Ascending aorta (tissue), 2 donors: ENCODE measurements at places on chromosomes 7 and 10.

DNA sequence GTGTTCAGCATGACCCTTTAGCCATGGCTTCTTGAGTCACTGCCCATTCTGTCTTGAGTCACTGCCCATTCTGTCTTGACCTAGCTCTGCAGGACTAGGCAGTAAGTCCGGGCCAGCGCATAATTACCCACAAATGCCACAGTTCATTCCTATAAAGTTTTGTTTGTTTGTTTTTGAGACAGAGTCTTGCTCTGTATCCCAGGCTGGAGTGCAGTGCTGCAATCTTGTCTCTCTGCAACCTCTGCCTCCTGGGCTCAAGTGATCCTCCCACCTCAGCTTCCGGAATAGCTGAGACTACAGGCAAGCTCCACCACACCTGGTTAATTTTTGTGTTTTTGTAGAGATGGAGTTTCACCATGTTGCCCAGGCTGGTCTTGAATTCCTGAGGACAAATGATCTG is 32.7 kb upstream of the TARP start:
- no peak for DNase-seq

- DNase-seq, result no peak
These were observed 69.9 kb downstream of the APBB1IP start for GRCh38 chr10:26508016-26508415.

DNA sequence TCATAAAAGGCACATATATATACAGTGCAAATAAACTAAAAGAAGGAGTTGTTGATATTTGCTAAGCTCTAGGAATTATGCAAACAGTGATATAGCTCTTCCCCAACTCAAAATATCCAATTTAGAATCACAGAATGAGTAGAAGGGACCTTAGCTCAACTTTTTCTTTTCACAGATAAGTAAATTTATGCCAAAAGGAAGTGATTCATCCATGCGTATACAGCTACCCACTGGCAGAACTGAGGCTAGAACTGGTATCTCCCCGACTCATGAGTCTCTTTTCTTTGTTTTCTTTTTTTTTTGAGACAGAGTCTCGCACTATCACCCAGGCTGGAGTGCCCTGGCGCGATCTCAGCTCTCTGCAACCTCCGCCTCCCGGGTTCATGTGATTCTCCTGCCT is 54.2 kb upstream of the SVIL start:
- DNase-seq, result no peak

DNA sequence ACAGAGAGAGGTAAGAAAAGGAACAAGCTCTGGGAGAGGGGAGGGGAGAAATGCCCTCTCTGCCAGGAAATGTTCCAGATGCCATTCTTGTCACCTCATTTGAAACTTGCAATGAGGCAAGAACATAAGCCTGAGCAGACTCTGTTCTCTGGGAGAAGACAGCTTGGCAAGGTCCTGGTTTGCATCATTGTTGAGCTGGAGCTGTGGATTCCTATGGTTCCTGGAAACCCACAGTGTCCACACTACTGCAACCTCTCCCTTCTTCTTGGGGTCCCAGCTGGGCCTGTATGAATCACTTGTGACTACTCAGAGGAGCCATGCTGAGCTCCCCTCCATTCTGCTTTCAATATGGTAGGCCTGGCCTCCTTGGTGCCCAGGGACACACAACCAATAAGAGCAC is 60.8 kb upstream of the HECTD2 start:
- peak; percentile 94 for DNase-seq

GRCh38 chr7:34451923-34452322 is 206.1 kb upstream of the NPSR1 start:
- no peak for DNase-seq

DNA sequence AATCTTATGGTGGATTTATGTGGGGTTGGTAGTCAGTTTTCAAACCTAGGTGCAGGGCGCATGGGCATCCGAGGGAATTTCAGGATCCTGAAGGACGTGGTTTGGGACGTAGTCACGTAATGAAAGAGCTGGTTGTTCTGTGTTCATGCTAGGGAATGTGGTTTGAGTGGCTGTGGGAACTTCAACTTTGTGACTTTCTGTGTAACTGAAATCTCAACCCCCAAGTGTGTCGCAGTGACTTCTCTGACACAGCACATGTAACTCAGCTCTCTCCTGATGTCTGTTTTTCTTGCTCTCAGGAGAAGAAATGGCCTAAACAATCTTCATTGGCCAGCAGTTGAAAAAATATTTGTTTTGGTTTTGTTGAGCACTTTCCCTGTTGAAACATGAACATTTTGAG is 199.0 kb downstream of the PTEN start:
- no peak for DNase-seq

- DNase-seq, result no peak
These were observed 13.1 kb upstream of the TNPO3 start for GRCh38 chr7:129067943-129068548.

GRCh38 chr7:23000597-23001360 is 13.2 kb downstream of the HYCC1 start:
- no peak for DNase-seq

- DNase-seq, result no peak
These were observed 942.9 kb downstream of the NRG3 start for GRCh38 chr10:82817676-82818422.

DNA sequence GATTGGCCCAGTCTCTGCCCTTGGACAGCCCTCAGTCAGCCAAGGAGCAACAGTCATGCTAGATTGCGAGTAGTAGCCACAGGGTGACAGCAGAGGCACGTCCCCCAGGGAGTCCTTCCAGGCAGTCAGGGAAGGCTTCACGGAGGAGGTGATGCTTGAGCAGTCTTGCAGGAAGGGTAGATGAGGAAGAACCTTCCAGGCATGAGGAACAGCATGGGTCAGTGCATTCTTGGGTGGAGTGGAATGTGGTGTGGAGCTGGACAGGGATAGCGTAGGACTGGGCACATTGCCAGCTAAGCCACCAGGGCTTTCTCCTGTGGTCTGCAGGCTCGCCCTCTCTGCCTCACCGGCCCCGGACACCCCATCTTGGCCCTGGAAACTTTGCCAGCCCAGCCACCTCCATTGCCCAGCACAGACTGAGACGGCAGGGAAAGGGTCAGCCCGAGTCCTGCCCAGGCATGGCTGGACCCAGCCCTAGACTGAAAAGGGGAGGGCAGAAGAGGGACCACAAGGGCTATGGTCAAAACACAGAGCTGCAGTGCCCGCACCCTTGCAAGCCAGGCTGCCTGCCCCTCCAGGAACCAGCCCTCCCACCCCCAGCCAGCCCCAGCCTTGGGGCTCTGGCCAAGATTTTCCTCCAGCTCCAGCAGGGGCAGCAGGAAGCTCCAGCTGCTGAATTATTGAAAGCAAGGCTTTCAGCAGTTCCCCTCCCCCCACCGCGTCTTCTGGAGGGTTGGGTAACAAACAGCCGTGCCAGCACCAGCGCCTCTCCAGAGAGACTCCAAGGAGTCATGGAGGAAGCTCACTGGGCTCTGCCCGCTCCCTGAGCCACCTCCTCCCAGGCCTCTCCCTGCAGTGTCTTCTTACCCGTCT is 18.7 kb downstream of the SRRM3 start:
- no peak for DNase-seq

DNA sequence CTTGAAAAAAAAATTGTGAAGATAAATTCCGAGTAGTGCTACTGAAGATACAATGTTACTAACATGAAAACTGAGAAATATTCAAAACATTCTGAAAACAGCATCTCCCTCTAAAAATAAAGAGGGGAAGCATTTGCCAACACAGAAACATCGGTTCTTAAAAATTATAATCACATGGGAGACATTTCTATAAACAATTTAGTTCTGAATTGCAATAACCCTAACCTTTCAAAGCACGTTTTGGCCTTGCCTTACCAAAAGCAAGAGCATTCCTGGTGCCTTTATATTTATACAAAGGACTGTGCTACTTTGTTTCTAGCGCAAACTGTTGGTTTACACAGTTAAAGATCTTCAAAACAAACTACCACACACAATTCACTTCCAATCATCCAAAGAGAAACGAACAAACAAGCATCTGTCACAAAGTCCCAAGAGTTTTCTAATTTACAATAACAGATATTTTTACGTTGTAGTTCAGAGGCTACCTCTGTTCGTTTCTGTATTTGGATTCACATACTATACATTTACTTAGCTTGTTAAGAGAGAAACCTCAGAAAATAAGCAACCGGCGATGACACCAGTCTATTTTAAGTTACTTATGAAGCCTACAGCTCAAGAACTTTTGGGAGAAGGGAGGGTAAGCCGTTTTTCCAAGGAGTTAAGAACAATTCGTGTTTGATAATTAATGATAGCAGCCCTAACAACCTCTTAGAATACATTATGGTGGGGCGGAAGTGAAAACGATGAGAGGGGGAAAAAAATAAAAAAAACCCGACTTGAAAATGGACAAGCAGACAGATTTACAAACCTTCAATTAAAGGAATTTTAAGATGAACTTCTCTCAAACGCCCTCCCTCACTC is 1.3 kb downstream of the ABI1 start:
- DNase-seq, result no peak

DNA sequence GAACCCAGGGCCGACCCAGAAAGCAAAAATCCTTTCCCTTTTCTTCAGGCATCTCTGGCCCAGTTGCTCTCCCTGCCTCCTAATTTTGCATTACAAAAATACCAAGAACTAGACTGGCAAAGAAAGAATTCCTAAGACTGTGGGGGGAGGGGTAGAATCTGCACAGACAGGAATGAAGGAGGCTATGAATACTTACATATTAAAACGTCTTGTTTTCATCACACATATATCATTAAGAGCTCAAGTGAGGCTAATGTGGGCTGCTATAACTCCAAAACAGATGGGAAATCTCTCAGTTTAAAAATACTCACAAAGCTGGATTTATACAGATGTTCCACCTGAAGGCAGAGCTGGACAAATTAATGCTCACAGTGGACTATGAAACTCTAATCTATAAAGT is 29.2 kb upstream of the MKX start:
- DNase-seq, result no peak

DNA sequence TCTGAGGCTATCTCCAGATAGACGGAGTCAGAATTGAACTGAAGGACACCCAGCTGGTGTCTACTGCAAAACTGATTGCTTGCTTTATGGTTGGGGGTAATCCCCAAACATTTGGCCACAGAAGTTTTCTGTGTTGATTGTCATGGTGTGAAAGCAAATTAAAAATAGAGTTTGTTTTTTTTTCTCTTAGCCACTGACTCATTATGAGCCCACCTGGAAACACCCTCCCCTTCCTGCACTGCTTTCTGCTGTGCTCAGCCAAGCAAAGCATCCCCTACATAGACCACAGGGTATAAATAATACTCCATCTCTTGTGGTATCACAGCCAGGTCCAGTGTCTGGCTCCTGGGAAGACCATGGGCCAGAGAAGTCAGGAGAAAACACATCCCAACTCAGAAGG is 6.5 kb upstream of the VWC2 start:
- no peak for DNase-seq

DNA sequence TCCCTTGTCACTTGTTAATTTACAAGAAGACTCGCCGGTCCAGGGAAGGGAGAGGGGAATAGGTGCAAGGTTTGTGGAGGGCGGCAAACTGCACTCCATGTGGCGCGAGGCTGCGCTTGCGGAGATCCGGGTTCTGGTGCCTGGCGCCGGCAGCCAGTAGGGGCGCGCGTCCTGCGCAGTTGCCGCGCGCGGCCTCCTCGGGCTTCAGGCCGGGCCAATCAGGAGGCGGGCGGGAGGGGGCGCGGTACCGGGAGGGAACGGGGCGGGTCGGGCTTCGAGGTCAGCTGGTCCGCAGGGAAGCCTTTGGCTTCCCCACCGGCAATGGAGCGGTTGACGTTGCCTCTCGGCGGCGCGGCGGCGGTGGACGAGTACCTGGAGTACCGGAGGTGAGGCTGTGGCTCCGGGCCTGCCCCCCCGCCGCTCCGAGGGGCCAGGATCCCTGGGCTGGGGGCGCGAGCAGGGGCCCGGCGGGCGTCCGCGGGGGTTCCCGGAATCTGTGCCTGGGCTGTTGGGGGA is at the start of gene FAM221A:
FAM221A (plus strand) TSS at position 302 of the 516 bp plus-strand sequence; CDS start at position 322, 20 bp downstream.
- DNase-seq, result peak; percentile 30

GRCh38 chr10:132722394-132723329 is 63.3 kb downstream of the NKX6-2 start:
- no peak for DNase-seq

DNA sequence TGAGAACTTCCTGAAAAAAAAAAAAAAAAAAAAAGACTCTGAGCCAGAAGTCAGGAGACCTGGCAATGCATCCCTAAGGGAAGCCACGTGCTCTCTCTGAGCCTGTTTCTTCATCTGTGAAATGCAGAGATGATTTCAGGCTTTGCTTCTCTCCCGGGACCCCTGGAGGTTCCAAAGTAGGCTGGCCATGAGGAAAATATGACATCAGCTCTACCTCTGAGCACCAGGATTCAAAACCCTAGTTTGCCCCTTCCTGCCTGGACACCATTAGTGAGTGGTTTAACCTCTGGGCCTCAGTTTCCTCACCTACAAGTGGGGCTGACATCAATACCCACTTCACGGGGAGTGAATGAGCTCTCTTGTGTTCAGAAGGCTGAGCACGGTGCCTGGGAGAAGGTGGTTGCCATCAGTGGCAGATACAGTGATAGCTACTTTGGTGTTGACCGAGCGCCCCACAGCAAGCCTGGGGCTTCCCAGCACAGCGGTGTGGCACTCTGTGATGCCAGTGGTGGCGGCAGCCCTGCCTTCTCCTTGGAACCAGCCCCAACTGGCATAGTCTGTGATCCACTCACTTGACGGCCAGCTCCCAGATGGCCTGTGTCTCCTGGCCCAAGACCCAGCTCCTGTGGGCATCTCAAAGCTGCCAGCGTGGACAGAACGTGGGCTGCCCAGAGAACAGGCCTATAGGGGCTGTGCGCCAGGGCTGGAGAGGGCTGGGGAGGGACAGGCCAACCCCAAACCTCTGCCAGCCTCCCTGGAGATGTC is 153.1 kb upstream of the UNC5B start:
- no peak for DNase-seq

GRCh38 chr7:51629206-51629605 is 312.6 kb upstream of the COBL start:
- no peak for DNase-seq

- no peak for DNase-seq
These were observed 142.5 kb downstream of the WDR37 start for GRCh38 chr10:1198453-1199344.

DNA sequence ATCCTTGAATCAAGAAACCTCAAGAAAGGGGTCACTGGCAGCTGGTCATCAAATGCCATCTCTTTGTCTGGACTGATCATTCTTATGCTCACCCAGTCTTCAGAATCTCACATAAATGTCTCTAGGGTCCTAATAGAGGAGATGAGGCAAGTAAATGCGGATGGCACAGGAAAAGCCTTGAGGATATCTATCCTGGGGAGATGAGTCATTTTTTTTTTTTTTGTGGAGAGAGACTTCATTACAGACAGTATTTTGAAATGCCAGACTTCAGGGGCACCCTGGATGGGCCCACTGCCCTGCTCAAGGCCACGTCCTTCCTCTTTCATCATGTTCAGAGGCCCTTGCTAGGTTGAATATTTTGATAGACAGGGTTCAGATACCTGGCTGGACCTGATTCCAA is 19.5 kb upstream of the PLPP4 start:
- DNase-seq, result no peak

- DNase-seq, result peak; percentile 13
These were observed 307.2 kb downstream of the PRPF18 start for GRCh38 chr10:13893926-13894325.

DNA sequence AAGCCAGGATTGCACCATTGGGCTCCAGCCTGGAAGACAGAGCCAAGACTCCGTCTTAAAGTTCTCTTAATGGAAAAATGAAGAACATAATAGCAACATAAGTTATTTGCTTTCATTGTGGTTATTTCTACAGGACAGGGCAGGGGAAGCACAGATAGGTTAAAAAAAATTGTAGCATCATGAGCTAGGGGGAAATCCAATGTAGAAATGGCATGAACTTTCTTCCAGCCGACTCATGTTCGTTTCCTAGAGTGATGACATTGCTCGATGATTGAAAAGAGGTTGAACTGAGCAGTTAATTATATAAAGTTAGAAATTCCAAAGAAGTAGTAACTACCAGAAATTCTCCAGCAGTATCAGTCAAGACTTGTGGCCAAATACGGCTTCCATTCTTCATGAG is 64.9 kb downstream of the DAGLB start:
- no peak for DNase-seq
